ENCODE measurements at places on chromosomes 1 and 21. TPM values are rescaled to one million over a fixed set of nuclear protein-coding genes. Genes with fewer than 3 reads are reported as not detected.

DNA sequence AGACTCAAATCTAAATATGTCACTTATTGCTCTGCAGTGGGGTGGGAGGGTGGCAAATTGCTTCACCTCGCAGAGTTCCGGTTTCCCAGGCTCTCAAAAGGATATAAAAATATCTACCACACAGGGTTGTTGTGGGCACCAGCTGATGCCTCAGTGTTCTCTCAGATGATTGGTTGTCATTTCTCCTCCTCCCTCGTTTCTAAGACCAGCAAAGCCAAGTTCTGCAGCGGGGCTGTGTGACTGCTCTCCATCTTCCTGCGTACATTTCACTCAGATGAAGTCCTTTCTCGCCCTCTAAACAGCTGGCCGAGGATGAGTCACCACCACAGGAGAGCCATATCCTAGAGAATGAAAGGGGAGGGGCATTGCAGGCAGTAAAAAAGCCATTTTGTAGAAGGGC lies 35.0 kb upstream of the VWA5B1 start:
- no peak for DNase-seq

DNA sequence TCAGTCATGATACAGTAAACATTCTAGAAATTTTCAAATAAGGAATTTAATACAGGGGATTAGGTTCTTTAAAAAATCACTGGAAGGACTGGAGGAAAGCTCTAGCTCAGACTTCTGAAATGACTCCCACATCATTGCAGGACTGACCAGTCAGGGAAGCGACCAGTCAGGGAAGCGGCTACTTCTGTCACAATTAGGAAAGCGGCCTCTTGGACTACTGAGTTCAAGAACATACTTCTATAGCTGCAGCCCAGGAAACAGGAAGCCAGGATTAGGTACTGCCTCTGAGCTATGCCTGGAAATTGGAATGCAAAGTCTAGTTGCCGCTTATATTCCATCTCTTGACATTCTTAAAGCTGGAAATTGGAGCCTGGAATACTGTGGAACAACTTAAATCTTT lies 45.5 kb downstream of the USP25 start:
- DNase-seq = no peak

Gene DTL
- total RNA-seq = 0.29 TPM

DNA sequence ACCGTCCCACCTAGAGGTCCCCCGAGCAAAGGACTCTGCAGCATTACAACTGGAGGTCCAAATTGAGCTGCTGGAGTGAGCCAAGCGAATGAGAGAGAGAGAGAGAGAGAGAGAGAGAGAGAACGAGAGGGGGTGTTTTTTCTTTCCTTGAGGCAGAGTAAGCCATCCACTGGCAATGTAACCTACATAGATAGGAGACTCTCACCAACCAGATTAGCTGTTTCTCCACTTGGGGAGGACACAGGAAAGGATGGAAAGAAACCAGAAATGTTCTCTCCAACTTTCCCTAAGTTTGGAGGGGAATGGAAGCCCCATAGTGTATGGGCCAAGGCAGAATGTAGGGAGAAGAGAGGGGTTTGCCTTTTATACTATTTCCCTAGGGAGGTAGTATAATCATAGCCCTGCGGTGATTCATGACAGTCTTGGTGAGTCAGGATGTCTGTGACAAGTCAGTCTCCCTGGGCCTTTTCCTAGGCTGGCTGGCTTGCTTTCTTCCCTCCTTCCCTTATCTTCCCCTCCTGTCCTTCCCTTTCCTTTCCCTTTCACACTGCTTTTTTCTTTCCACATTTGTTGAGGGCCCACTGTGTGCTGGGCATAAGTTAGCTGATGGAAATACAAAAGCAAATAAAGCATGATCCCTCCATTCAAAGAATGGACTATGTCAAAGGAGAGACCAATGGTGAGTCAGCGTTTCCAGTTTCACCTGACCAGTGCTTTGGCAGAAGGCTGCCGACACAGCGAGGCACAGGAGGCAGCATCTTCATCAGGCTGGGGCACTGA lies 7.1 kb downstream of the FNDC7 start:
- DNase-seq = no peak

GRCh38 chr1:246725191-246725590 lies 982 bp downstream of the SCCPDH start:
- no peak for DNase-seq

Gene RAP1GAP
- total RNA-seq = 16.8 TPM

DNA sequence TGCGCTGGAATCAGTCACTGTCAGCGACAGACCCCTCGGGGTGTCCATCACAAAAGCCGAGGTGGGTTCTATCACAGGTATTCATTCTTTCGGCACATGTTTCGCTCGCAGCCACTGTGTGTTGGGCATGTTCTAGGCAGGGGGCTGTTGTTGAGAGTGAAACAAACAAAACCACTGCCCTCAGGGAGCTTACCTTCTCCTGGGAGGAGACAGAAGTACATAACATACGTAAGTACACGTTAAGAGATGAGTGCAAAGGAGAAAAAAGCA lies 6.6 kb downstream of the ATF3 start:
- no peak for DNase-seq

Gene PROX1
- 98.8 TPM for total RNA-seq

GRCh38 chr1:36894824-36895223 lies 139.5 kb downstream of the GRIK3 start:
- DNase-seq = no peak

DNA sequence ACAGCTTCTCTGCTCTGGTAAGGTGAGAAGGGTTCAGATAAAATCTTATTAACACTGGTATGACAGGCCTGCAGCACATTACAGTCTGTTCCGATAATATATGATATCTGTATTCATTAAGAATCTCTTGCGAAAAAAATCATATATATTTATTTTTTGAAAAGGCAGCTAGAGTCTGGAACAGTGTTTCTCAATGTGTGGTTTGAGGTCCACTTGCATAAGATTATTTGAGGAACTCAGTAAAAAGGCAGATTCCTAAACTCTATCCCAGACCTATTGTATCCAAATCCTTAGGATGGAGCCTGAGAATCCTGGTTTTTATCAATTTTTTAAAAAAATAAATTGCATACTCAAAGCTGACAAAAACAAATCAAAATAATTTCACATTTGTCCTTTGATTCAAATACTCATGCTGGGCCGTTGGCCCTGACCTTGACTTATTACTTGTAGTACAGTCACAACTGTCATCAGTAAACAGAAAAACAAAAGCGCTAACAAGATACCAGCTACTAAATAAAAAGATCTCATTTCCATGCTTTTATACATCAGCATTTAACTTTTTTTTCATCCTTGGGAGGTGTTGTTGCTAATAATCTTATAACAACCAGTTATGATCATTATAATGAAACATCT lies 60.6 kb downstream of the RGS2 start:
- DNase-seq = no peak

DNA sequence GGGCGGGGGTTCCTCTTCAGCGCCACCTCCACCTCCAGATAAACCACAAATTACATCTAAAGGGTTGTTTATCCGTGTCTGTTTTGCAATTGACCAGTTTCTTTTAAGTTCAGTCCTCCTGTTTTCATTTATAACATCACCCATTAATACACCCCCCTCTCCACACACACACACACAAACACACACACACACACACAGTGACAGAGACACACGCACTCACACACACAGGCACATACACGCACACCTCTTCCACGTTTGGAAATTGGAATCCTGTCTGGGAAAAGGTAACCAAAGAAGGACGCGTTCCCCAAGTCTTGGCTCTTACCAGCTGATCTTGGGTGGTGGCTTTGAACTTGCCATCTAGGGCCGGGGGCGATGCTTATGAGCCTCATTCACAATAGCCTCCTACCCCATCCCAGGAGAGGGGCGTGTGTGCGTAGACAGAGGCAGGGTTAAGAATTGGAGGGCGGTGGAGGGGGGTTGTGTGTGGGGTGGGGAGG lies 442 bp upstream of the CSMD2 start:
- DNase-seq = no peak

Gene SLC5A3
- 5.7 TPM for total RNA-seq

DNA sequence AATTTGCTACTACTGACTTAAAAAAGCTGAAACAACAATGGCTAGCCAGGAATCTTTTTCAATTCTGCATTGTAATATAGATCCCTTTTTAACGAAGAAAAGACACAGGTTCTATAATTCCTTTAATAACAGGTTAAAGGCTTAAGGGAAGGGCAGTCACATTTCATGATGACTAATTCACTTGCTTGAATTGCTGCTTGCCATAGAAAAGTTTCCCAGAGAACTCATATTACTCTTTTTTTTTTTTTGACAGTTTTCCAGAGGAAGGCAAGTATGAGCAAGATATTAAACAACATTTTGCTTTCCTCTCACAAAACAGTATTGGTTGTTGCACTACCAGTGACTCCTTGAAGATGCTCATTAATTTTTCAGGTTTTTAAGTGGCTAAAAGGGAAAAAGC lies 60.9 kb downstream of the IL23R start:
- DNase-seq = no peak

- DNase-seq = no peak
Observed at GRCh38 chr1:215273838-215274516, 191.4 kb downstream of the KCNK2 start.

DNA sequence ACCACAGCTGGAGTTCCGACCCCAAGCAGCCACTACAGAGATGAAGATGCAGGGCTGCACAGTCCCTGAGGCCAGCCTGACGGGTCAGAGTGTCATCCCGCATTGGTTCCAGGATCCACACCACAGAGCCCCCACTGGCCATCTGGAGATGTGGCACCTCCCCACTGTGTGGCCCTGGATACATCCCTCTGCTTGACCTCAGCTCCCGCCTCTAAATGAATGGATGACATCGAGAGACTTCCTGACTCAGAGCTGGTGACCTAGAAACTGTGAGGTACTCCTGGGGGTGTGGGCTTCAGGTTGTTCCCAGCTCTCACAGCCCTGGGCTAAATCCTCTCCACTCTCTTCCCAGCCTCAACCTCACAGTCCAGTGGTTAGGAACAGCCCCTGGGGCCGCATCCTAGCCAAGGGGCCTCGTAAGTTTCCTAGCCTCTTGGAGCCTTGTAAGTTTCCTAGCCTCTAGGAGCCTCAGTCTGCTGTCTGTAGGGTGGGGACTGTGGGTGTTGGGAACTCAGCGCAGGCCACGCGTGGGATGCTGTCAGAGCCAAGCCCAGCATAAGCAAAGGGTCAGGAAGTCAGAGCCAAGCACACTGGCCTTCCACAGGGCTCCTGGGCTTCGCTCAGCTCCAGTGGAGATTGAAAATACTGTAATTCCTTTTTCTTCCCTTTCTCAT lies 87.5 kb upstream of the RUNX3 start:
- no peak for DNase-seq

DNA sequence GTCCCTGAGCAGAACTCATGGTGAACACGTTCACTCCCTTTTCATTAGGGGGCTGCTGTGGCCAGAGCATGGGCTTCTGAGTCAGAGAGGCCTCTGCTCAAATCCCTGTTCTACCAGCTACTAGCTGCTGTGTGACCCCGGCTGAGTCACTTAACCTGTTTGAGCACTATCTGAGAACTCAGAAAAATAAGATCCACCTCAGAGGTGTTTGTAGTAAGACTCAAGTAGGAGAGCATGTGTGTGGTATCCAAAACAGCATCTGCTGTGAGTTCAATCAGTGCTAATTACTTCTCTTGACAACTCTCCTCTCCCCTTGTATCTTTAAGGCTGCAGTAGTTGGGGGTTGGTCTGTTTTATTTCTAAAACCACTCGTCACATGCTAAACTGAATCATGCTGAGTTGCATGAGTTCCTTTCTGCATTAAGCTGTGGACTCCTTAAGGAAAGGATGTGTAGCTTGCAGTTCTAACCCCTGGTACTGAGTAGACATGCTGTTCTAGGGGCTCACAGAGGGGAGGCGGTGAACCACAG lies 39.7 kb upstream of the JUN start:
- DNase-seq = no peak

Gene ADAM30
- not detected for total RNA-seq

DNA sequence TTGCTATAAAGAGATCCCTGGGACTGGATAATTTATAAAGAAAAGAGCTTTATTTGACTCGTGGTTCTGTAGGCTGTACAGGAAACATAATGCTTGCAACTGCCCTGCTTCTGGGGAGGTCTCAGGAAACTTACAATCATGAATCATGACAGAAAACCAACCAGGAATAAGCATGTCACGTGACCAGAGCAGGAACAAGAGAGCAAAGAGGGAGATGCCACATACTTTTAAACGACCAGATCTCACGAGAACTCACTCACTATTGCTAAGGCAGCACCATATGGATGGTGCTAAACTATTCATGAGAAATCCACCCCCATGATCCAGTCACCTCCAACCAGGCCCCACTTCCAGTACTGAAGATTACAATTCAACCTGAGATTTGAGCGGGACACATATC lies 49.8 kb upstream of the RCC1 start:
- DNase-seq = no peak

Gene PTPN7
- 0.28 TPM for total RNA-seq

DNA sequence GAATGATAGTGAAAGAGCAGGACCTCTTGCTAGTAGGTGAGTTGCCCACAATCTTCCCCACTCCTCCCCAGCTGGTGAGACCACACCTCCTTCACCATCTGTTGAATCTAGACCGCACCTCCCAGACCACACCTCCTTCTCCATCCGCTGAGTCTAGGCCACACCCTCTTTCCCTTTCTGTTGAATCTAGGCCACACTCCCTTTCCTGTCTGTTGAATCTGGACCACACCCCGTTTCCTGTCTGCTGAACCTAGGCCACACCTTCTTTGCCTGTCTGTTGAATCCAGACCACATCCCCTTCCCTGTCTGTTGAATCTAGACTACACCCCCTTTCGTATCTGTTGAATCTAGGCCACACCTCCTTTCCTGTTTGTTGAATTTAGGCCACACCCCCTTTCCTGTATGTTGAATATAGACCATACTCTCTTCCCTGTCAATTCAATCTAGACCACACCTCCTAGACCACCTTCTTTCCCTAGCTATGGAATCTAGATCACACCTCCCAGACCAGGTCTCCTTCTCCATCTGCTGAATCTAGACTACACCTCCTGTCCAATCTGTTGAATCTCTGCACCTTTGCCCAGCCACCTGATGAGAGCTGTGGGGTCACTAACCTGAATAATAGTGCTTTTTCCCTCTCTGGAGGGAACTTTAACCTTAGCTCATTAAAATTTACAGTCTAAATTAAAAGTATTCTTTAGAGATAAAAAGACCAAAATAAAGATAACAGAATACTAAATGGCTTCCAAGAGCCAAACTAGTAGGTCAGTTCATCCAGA lies 116.3 kb downstream of the DAB1 start:
- no peak for DNase-seq

GRCh38 chr1:212696721-212697331 lies 2.8 kb downstream of the BATF3 start:
- no peak for DNase-seq

Data from right cardiac atrium (tissue), 5 donors.